ENCODE measurements at places on chromosomes 4 and X.
A peak's percentile ranks its signal among the peaks of the same experiment; 100 is the strongest.

DNA sequence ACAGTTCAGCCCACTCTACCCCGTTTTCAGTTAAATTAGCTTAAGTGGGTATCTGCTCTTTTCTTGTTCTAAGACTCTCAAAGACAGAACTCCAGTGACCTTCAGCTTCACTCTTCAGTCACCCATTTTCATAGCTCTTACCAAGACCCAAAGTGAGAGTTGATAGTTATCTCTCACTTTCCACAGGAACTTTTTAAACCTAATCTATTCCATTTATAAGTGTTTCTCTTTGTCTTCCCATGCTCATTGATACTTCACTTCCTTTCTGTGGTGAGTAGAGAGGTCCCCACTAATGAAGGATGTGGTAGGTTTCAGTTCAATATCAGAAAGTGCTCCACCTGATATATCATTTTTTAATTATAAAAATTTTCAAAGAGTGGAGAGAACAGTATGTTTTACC is 33.4 kb downstream of the COX18 start:
- no peak for DNase-seq

GRCh38 chr4:125986307-125986706 is 671.6 kb downstream of the FAT4 start:
- no peak for DNase-seq

DNA sequence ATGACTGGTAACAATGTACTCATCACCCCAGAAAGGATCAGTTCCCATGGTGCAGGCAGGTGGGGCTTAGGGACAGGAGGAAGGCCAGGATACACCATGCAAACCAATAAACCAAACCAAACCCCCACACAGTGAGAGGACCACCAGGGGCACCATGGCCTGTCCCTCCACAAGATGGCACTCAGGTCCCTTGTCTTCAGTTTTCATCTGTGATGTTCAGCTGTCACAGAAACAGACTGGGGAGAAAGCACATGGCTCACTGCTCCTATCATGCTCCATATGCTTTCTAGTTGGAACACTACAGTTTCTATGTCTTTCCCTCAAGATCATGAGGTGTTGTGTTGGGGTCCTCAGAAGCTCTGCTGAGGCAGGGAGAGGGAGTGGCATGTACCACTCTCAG is 10.1 kb downstream of the HS3ST1 start:
- DNase-seq: no peak

DNA sequence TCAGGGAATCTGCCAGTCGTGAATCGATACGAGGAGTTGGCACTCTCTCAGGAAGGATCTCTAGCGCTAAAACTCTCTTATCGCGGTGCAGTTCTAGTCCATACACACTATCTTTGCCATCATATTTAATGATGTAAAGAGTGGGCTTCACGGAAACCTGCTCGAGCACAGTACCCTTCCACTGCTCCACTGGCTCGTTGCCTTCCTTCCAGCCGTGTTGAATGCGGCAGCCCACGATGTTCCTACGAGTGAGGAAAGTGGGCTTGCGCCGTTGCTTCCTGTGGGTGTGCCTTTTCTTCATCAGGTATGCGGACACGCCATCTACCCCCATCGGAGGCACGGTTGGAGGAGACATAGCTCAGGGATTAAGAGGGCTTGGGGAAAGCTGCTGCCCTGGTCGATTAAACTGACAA is 661 bp downstream of the SPIN4 start:
- DNase-seq: peak; percentile 3

DNA sequence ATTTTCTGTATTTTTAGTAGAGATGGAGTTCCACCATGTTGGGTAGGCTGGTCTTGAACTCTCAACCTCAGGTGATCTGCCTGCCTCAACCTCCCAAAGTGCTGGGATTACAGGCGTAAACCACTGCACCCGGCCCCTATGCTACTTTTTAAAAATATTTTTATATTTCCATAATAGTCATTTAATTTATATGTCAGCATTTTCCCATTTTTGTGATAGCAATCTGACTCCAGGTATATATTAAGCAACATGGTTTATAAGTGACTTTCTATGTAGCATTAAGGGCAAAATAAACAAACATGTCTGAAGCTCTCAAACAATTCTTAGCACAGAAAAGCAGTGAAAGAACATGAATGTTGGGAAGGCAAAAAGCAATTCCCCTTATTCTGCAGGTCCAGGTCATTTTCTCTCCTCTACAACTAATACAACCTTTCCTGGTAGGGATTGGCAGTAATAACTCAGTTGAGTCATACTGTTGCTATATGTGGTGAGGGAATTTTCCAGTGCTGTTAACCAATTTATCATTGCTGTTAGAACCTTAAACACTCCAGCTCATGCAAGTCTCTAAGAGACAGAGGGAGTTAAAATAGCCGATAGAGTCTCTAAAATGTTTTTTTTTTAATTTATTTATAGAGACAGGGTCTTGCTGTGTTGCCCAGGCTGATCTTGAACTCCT is 24.0 kb downstream of the SMIM14 start:
- no peak for DNase-seq

- DNase-seq: no peak
Observed at GRCh38 chr4:127656047-127656680, 23.4 kb downstream of the INTU start.

- DNase-seq: no peak
Observed at GRCh38 chr4:85763202-85763601, 288.3 kb downstream of the ARHGAP24 start.

DNA sequence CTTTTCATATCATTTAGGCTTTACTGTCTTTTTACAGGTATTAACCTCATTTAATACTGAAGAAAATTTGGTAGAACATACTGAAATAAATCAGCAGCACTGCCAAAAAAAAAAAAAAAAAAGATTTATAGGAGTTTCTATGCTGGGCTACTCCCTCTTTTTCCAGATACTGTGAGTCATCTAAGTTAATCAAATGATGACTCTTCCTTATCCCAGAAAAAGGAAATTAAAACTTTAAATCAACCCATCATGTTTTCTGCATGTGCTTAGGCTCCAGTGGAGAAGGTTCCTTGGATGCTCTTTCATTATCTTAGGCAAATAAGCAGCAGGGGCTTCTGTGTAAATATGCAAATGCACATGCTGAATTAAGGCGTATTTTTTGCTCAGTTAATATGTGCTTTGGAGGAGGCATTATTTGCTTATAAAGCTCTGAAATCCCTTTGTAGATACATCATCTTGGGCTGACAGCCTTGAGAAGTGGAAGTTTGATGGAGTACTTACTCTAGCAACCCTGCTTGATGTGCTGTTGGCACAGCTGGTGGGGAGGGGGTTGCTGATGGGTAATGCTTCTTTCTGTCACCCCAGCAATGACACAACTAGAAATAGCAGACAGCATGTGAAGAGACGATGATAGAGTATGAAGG is 136.1 kb downstream of the C4orf33 start:
- no peak for DNase-seq

DNA sequence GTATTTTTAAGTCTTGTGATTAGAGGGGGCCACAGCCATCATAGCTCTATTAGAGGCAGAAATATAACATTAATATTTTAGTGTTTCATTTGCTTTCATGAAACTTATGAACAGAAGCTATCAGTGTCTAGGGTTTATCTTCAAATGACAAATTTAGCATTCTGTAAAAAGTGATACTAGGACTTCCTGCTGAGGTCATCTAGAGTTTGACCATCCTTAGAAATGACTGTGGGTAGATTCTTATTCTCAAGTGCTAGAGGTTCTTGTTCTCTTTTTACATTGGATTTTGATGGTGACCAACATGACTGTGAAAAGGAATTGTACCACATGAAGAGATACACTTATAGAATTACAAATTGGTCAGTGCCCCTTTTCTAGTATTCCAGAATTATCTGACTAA is 568.6 kb downstream of the RPA4 start:
- DNase-seq: no peak

Data from NCI-H774 (cell line).